ENCODE measurements at places on chromosomes 11 and 22.

DNA sequence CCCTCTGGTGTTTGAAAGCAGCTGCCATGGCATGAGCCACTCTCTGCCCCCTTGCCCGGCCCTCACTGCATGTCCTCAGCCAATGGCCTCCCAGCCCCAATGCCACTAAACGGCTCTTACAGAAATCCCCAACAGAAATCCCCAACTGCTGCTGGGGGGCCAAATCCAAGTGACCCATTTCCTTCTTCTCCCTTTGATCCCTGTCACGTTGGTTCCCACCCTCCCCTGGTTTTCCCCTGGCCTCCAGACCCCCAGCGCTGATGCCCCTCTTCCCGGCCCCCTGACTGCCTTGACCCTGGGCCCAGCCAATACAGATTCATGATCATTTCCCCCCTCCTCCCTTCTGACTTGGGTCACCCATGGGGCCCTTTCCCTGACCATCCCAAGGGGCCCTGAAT is 30.9 kb downstream of the IGLL1 start:
- no peak for DNase-seq

GRCh38 chr11:61642162-61642561 is 38.0 kb upstream of the DAGLA start:
- no peak for DNase-seq

DNA sequence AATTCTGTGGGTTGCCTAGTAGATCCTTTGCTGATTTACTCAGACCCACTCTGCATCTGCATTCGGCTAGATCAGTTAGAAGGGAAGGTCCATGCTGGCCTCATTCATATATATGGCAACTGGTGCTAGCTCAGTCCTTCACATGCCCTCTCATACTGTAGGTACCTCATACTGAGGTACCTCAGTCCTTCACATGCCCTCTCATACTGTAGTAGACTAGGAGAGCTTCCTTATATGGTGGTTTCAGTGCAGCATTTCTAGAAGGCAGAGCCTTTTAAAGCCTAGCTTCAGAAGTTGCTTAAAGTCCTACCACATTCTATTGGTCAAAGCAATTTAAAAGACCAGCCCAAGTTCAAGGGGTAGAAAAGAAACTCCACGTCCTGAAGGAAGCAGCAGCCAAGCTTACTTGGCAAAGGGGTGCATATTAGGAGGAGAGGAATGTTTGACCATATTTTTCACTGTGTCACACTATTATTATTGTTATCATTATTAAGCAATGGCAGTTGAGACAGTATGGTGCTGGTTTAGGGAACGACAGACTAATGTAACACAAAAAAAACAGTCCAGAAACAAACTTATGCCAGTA is 356.4 kb downstream of the DYNC2H1 start:
- no peak for DNase-seq

DNA sequence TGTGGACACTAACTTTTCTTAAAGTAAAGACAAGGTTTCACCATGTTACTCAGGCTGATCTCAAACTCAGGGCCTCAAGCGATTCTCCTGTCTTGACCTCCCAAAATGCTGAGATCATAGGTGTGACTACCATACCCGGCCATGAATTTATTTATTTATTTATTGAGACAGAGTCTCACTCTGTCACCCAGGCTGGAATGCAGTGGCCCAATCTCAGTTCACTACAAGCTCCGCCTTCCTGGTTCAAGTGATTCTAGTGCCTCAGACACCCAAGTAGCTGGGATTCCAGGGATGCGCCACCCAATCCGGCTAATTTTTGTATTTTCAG is 29.7 kb upstream of the PCF11 start:
- DNase-seq, result no peak

GRCh38 chr11:46601129-46601528 is 7.3 kb upstream of the AMBRA1 start:
- no peak for DNase-seq
